Osteoblast (primary cell): ENCODE measurements at places on chromosomes 7 and 10.

- DNase-seq, result no peak
Measured at GRCh38 chr10:15255961-15256360, 87.5 kb upstream of the NMT2 start.

DNA sequence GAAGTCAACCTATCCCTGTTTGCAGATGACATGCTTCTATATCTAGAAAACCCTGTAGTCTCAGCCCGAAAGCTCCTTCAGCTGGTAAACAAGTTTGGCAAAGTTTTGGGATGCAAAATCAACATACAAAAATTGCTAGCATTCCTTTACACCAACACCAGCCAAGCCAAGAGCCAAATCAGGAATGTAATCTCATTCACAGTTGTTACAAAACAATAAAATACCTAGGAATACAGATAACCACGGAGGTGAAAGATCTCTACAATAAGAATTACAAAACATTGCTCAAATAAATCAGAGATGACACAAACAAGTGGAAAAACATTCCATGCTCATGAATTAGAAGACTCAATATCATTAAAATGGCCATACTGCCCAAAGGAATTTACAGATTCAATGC lies 50.4 kb upstream of the ZNF365 start:
- no peak for DNase-seq

DNA sequence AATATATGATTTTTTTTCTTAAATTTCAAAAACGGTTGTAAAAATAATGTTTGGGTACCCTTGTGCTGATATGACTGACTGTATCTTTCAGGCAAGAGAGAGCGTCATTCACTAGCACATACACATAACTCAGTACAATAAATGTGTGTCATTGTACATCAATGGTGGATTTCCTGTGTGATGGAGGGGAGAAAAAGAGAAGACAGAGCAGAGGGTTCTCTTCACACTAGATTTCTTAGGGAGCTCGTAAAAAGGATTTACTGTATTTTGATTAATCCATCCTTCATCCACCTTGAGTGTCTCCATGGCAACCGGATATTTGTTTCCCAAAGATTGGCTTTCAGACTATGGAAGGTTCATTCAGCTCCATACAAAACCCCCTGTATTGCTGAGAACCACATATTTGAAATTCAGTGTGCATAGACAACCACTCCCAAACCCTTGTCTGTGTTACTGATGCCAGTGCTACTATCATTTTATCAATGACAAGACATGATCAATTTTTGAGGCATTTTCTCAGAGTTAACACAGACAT lies 150.6 kb downstream of the AKR1D1 start:
- DNase-seq, result no peak

DNA sequence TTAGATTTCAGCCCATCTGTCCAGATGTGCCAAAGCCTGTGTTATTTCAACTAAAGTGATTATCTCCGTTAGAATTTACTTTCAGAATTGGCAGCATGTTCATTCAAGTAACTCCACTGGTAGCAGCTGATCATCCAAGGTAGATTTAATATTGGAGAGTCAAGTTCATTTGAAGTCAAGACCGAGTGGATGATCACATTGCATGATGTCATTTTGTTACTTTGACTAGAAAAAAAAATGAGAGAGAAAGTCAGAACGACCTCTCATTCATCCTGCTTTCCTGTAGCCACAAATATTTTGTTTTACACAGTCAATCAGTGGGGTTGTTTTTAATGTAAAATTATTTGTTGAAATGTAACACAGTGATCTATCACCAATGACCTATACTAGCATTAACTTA lies 196.7 kb upstream of the PHYHIPL start:
- no peak for DNase-seq

- no peak for DNase-seq
Measured at GRCh38 chr10:60998932-60999331, 54.9 kb upstream of the RHOBTB1 start.

GRCh38 chr7:29231671-29232232 lies 37.2 kb downstream of the CHN2 start:
- no peak for DNase-seq

DNA sequence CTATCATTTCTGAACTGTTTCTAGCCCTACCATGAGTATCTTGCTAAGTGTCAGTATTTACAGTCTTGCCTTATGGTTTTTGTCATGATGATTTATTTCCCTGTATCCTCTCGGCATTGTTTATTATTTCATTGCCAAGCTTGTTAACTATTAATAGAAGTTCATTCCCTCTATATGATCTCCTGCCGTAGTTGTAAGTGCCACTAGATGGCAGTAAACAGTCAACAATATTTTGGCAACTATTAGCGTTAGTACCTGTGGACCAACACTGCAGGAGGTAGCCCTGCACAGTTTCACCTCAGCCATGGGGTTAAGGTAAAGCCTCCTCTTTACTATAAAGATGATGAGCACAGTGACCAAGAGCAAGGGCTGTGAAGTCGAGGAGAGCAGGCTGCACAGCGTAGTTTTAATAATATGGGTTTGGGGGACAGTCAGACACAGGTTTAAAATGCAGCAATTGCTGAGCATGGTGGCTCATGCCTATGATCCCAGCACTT lies 26.1 kb upstream of the CCNJ start:
- no peak for DNase-seq

DNA sequence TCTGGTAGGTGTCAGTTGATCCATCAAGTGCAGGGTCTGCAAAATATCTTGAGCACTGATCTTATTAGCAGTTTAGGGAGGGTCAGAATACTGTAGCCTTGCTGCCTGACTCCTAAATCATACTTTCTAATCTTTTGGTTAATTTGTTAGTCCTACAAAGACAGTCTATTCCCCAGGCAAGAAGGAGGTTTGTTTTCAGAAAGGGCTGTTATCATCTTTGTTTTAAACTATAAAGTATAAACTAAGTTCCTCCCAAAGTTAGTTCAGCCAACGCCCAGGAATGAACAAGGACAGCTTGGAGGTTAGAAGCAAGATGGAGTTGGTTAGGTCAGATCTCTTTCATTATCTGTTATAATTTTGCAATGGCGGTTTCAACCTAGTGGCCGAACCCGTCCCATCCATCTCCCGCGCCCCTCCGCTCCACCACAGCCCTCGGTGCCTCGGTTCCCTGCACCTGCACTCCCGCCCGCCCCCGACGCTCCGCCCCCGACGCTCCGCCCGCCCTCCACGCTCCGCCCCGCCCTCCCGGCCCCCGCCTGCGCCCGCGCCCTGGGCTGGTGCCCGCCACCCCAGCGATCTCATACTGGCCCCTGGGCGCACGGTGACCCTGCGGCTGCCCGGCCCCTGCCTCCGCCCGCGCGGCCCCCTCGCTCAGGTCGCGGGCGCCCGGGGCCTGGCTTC lies at the start of gene ADCK2:
TSS of gene ADCK2 (plus strand) at position 564 of the 681 bp plus-strand sequence. CDS start 386 bp downstream, outside the sequence.
- DNase-seq, result peak; percentile 98

DNA sequence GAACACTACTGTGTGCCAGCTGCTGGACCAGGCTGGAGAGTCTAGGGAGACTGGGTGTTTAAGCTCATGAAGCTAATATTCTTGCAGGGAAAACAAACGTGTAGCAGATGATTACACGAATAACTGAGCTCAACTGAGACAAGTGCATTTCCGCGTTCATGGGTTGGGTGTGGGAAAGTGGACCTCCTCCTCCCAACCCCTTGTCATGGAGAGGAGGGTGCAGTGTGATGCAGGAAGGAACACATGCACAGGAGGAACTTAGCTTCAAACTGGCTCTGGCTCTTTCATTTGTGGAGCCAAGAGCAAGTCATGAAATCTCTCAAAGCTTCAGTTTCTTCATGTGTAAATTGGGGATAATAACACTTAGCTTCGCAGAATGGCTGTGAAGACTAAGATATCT lies 204.3 kb downstream of the ARHGAP12 start:
- DNase-seq, result no peak

GRCh38 chr7:5620459-5620881 lies 161.0 kb downstream of the RNF216 start:
- peak; percentile 77 for DNase-seq
